ENCODE measurements at places on chromosomes 7 and 10.

- no peak for DNase-seq
Measured at GRCh38 chr7:24659505-24659904, 86.3 kb downstream of the PALS2 start.

DNA sequence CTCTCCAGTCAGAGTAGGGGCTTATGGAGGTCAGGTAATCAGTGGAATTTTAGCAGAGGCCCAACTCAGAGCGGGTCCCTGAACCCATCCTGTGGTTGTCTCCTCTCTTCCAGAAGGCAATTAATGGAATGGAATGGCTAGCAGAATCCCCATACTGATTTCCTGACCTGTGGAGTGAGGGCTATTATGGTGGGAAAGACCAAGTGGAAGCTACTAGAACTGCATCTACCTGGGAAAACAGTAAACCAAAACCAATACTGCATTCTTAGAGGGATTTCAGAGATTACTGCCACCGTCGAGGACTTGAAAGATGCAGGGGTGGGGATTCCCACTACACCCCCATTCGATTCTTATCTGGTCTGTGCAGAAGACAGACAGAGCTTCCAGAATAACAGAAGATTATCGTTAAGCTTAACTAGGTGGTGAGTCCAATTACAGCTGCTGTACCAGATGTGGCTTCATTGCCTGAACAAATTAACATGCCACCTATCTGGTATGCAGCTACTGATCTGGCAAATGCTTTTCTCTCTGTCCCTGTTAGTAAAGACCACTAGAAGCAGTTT is 73.2 kb downstream of the LMBR1 start:
- no peak for DNase-seq

DNA sequence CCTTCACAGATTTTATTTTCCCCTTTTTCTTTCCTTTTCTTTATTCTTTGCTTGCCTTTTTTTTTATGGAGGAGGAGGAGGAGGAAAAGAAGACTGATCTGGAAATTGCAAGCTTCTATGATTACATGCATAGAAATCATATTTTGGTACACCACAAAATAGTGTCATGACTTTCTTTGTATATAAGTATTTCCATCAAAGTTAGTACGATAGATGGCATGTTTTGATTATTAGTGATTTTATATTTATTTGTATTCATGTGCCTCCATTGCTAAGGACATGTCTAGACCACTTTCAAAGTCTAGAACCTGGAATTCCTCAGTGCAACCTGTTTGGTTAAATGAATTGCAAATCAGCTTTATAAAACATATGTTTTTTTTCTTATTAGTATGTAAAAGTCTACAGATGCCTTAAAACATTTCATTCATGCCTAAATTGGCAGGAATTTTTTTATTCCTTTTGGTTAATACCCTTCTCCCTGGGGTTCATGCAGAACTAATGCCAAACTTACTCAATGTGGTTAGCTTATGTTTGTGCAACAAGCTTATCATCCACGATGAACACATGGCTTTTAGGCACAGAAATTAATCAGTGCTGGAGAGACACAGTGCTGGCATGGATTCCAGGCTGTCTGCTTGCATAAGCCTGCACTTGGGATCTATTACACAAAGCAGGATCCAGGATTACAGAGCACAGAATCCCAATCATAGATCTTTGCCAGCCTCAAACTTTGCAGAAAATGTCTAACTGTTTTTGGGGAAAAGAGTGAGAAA is 213.1 kb downstream of the CHRM2 start:
- no peak for DNase-seq

DNA sequence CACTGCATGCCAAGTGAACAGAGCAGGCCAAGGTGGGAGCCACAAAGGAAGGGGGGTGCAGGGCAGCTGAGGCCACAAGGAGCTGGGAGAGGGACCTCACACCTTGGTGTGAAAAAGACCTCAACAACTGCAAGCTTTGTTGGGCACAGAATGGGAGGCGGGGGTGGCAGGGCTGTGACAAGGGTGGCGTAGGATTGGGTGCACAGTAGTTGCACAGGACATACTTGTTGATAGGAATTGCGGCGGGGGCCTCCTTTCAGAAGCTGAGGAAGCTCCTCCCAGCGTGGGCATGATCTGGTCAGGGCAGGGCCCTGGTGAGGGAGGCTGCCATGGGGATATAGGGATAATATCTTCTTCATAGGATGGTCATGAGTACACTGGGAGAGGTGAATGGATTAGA is 25.8 kb downstream of the POLL start:
- no peak for DNase-seq

DNA sequence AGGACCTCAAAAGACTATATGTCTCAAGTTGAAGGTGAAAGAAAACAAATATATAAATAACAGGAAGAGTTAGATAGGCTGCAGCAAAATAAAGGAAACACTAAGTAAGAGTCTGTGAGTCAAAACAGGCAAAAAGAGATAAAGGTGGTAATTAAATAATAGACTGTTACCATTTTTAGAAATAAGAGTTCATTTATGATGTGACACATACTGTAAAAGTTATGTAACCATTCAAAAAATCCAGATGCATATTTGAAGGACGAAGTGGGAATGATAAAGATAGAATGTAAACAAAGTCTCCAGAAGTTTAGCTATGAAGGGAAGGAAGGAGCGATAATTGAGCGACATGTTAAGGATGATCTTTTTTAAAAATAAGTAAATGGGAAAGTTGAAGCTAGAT is 50.5 kb downstream of the HECTD2 start:
- DNase-seq, result no peak

DNA sequence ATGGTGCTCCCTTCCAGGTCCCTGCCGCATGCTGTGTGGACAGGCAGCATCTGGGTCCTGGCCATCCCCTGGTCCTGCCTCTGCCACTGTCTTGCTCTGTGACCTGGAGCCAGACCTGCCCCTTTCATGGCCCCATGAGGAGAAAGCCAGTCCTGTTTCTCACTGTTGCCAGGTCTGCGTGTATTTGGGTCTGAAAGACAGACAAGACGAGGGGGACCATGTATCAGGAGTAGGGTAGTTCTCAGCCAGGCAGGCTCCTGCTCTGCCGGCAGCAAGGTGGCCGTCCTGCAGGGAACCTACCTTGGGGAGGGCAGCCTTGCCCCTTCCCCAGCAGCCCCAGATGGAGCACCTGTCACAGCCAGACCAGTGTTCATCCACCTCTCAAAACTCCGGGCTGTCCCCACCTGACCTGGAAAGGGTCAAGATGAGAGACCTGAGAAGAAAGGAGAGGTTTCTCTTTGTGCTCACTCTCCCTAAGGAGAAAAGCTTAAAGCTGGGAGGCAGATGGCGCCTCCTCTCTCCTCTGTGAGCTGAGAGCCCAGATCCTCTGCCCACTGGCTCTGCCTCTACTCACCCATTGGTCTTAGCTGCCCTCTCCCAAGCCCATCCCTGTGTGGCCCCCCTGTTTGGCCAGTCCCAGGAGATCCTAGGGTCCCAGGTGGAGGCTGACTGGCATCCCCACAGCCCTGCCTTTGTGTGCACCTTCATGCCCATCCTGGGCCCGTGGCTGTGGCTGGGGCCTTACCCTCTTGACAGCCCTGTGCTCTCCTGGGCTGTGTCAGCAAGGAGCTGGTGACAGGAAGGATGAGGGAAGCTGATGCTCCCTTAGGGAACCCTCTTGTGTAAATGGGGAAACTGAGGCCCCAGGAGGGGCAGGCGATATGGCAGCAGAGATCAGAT is 116.1 kb upstream of the PCBD1 start:
- DNase-seq, result no peak

DNA sequence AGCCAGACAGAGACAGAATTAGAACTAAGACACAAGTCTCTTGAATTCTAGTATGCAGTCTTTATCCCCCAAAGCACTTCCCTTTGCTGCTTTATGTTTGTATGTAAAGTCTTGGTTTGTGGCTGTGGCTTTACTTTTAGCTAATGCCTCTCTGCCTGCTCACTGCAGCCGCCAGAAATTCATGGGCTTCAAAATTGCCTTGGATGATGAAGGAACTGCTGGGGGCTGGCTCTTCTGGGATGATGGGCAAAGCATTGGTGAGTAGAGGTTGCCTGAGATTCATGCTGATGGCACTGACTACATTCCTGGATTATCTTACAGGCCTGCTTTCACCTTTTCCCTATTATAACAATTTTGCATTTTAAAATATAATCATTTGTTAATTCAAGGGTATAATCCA is 10.9 kb upstream of the MGAM2 start:
- DNase-seq, result no peak

Measured in activated effector memory CD4-positive, alpha-beta T cell treated with Interleukin-2 at 50 U/mL for 16 hours (primary cell).